CD4-positive, alpha-beta T cell treated with Interleukin-4 for 1 hour (primary cell): ENCODE measurements at places on chromosomes 12 and 14.

GRCh38 chr12:238116-238515, 24.2 kb upstream of the SLC6A12 start:
- DNase-seq = no peak

- DNase-seq = no peak
Measured at GRCh38 chr12:106139422-106140171, 843 bp upstream of the NUAK1 start.

DNA sequence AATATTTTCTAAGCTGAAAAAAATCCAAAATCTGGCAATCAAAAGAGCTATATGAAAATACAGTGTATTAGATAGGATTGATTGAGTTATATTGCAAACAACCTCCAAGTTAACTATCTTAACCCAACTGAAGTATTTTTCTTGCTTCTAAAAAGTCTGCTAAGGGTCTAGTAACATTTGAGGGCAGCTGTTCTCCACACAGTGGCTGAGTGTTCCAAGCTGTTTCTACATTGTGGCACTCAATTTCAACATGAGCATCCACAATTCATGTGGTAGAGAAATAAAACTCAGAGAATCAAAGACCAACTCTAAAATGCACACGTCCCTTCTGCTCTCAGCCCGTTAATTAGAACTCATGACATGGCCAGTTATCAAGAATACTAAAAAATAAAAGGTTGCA, 340.0 kb downstream of the C12orf50 start:
- DNase-seq = no peak

- DNase-seq = no peak
Measured at GRCh38 chr14:96252999-96253539, 2.9 kb upstream of the BDKRB1 start.

DNA sequence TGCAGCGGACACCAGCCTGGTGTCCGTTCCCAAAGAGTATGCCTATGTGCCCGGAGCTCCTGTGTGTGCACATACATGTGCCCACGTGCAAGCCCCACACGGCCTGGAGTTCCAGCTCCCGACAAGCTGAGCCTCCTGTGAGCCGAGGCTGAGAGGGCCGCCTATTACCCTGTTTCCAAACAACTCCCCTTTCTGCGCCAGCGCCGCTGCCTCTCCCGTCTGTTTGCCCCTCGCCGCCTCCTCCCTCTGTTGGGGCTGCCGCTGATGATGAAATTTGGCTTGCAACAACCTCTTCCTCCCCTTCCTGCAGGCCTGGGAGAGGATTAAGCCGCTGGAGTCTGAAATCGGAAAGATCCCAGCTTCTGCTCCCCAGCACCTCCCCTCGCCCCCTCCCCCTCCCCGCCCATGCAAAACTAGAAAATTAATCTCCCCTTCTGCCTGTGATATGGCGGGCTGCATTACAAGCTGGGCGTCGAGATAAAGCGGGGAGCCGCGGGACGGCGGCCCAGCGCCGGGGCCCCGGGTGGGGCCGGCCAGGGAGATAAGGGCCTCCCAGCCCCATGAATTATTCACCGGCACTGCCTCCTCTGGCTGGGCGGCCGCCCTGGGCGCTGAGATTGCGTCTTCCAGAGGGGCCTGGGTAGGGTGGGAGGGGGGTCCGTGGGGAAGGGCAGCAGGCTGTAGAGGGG, 6.8 kb upstream of the ASIC1 start:
- no peak for DNase-seq

GRCh38 chr12:46148327-46149078, 120.3 kb downstream of the SLC38A1 start:
- DNase-seq = no peak
